SHP77 (cell line): ENCODE measurements at places on chromosomes 7 and 10.

- DNase-seq = no peak
These were observed 139.2 kb downstream of the SLIT1 start for GRCh38 chr10:97046456-97047082.

- DNase-seq = no peak
These were observed 1.7 kb upstream of the FAM3C start for GRCh38 chr7:121397822-121398221.

DNA sequence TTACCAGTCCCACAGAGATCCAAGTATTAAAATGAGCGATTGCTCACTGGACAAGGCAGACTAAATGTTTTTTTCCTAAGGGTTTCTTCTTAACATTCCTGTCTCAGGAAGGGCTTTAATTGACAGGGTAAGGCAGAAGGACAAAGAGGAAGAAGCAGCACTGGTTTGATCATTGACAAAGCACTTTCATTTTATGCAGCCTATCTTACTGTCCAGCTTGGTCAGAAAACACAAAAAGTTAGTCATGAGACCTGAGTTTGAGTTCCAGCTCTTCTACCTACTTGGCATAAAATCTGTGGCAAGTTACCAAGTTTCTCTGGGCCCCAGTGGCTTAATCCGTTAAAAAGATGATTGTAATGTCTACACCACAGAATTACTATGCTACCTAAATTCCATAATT lies 458.5 kb downstream of the GFRA1 start:
- no peak for DNase-seq

DNA sequence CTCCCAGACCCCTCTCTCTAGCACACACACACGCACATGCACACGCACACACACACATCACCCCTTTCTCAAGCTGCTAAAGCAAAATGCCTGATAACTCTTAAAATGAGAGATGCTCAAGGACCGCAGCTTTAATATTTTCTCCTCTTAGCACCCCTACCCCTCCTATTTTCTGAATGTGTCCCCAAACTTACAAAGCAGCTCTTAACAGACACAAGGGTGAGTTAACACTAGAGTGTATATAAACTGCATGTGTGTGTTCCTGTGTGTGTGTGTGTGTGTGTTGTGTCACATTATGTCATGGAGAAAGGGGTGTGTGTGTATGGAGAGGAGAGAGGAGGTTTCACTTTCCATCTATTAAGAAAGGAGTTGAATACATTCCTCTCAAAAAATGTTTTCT lies 1.3 kb downstream of the PTN start:
- no peak for DNase-seq

- no peak for DNase-seq
These were observed 587.2 kb downstream of the SORCS1 start for GRCh38 chr10:106577266-106577665.

- DNase-seq = no peak
These were observed 104.1 kb upstream of the SLC25A13 start for GRCh38 chr7:96426027-96426426.

DNA sequence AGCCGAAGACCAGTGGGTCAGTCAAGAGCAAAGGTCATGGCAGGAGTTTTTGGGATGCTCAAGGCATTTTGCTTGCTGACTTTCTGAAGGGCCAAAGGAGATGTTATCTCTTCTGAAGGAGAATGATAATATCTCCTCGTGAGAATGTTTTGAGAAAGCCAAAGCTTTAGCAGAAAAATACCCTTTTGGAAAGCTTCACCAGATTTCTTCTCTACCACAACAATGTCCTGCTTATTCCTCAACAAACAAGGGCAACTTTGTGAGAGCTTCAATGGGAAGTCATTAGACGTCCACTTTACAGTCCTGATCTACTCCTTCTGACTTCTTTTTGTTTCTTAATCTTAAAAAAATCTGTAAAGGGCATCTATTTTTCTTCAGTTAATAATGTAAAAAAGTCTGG lies 132.8 kb upstream of the DNAJB12 start:
- DNase-seq = no peak

DNA sequence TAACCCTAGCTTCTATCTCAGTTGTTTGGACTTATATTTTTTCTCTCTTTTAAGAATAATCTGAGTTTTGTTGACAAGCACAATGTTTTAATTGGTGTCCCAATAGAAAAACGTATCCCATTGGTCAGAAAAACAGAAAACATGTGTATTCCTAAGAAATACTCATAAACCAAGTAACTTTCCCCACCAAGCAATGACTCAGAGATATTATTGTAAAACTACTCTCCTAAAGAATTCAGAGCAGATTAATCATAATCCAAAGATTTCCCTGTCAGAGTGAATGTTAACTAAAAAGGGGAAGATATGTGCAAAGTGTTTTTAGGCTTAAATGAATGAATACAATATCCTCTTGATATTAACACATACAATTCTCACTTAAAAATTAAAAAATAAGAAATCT lies 29.4 kb upstream of the MBL2 start:
- DNase-seq = no peak

DNA sequence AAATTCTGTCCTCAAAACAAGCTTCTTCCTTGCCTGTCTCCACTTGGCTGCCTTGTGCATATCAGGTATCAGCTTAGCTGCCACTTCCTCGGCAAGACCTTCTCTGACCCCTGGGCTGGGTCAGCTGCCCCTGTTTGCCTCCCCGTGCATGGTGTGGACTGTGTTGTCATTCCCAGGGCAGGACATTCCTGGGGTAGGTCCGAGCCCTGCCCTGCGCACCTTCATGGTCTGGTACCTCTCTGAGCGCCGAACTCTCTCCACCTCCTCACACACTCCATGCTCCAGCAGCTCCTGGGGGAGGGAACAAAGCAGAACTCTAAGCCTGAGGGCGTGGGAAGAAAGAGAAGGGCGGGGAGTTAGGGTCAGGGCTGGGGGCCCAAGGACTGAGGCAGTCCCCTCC lies 3.8 kb downstream of the POLM start:
- no peak for DNase-seq

DNA sequence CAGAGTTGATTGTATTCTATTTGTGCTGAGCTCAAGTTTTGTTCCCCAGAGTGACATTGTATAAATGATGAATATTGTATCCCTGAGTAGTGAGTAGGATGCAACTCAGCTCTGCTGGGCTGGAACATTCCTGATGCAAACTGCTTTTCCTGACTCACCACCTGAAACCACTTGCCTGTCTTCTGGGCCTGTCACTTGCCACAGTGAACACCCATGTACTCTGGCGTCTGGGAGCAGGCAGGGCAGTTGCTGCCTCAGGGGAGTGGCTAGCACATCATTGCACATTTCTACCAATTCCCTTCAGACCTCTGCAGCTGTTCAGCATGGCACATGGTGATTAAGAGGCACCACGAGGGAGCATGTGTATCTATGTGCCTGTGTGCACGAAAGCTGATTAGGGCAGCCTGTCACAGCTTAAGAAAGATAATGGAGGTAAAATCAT lies 157.3 kb downstream of the SND1 start:
- DNase-seq = no peak
